ENCODE measurements at places on chromosomes 1 and 21. TPM values are rescaled to one million over a fixed set of nuclear protein-coding genes. Genes with fewer than 3 reads are reported as not detected.

Gene HMCN1
- 2.1 TPM for total RNA-seq

DNA sequence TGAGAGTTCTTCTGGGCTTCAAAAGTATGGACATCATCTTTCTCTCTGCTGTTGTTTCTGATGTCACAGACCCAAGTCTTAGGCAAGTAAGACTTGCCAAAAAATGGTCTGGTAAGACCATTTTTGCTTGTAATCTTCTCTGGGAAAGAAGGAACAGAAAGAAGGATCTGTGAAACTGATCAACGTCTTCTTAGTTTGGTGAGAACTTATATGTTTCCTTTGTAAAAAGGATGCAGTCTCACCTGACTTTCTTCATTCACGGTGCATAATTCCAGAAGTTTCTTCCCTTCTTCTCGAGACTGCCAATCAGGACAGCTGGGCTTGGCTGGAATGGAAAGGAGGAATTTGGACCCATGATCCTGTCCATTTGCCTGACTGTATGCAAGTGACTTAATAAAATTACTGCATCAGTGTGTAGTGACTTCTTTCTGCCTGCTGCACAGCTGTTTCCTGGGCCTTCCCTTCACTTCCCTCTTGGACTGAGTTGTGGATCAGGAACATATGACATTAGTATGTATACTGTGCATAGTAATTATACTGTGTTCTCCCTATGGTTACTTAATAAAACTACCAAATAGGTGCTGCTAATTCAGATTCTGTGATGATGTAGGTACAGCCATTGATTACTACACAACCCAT is 7.6 kb upstream of the DENND1B start:
- no peaks in the 10 kb centered on the region for H3K27me3 ChIP-seq
- no peaks in the 10 kb centered on the region for H3K36me3 ChIP-seq
- H3K4me1 ChIP-seq, result no peaks in the 10 kb centered on the region
- DNase-seq, result no peak
- H3K4me3 ChIP-seq, result no peak overlapping the region

GRCh38 chr1:119147661-119148090 is 7.2 kb upstream of the WARS2 start:
- no peak overlapping the region for H3K4me3 ChIP-seq
- H3K27ac ChIP-seq, result no peak overlapping the region
- peaks cover 22% of the 10 kb centered on the region for H3K36me3 ChIP-seq
- DNase-seq, result no peak

Gene A3GALT2
- not detected for total RNA-seq

DNA sequence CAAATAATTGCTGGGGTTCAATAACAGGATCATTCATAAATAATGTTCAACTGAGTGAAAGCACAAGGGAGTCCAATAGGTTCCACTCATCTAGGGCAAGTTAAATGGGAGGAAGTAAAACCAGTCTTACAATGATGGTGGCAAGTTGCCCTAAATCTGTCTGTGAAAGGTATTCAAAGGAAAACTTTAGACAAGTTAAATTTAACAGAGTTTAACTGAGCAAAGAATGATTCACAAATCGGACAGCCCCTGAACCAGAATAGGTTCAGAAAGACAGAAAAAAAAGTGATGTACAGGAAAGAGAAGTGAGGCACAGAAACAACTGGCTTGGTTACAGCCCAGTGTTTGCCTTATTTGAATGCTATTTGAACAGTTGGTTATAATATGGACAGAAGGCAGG is 183.5 kb upstream of the ADGRL4 start:
- no peak overlapping the region for H3K4me3 ChIP-seq
- no peak for DNase-seq

GRCh38 chr1:100530880-100531487 is 7.0 kb upstream of the GPR88 start:
- H3K4me1 ChIP-seq, result peaks cover 3% of the 10 kb centered on the region
- H3K27ac ChIP-seq, result peak overlapping the region; percentile 34
- no peak overlapping the region for H3K4me3 ChIP-seq
- DNase-seq, result no peak
- no peaks in the 10 kb centered on the region for H3K36me3 ChIP-seq

Gene KRTAP19-1
- not detected for total RNA-seq

Gene PGBD5
- total RNA-seq, result 2.8 TPM

GRCh38 chr21:39818557-39818956 is 48.7 kb upstream of the PCP4 start:
- no peaks in the 10 kb centered on the region for H3K27me3 ChIP-seq
- H3K27ac ChIP-seq, result no peak overlapping the region
- no peaks in the 10 kb centered on the region for H3K4me1 ChIP-seq
- H3K36me3 ChIP-seq, result no peaks in the 10 kb centered on the region
- no peak overlapping the region for H3K4me3 ChIP-seq

DNA sequence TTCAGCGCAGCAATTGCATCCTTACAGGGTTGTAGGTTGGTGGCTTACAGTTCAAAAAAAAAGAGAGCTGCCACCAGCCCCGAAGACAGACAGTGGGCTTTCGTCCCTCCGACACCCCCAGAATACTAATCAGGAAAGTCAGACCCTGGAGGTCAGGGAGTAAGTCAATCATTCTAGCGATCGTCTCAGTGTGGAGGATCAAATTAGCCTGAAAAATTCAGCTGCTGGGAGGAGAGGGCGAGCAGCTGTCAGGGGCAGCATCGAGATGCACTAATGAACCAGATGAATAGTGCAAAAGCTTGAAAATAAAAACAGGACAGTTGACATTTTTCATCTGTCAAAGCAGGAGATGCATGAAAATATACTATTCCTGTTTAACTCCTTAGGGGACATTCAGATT is 138.4 kb downstream of the NEK7 start:
- no peak for DNase-seq
- no peaks in the 10 kb centered on the region for H3K36me3 ChIP-seq
- no peaks in the 10 kb centered on the region for H3K27me3 ChIP-seq
- no peaks in the 10 kb centered on the region for H3K4me1 ChIP-seq
- no peak overlapping the region for H3K27ac ChIP-seq

GRCh38 chr21:35482933-35483662 is 434.0 kb upstream of the RUNX1 start:
- H3K27me3 ChIP-seq, result no peaks in the 10 kb centered on the region
- H3K4me3 ChIP-seq, result no peak overlapping the region
- no peaks in the 10 kb centered on the region for H3K36me3 ChIP-seq
- H3K27ac ChIP-seq, result no peak overlapping the region
- no peaks in the 10 kb centered on the region for H3K4me1 ChIP-seq

GRCh38 chr1:228988664-228989063 is 253.4 kb downstream of the RHOU start:
- H3K27me3 ChIP-seq, result no peaks in the 10 kb centered on the region
- H3K4me1 ChIP-seq, result peaks cover 20% of the 10 kb centered on the region
- no peaks in the 10 kb centered on the region for H3K36me3 ChIP-seq
- H3K27ac ChIP-seq, result no peak overlapping the region
- DNase-seq, result peak; percentile 20
- H3K4me3 ChIP-seq, result no peak overlapping the region

DNA sequence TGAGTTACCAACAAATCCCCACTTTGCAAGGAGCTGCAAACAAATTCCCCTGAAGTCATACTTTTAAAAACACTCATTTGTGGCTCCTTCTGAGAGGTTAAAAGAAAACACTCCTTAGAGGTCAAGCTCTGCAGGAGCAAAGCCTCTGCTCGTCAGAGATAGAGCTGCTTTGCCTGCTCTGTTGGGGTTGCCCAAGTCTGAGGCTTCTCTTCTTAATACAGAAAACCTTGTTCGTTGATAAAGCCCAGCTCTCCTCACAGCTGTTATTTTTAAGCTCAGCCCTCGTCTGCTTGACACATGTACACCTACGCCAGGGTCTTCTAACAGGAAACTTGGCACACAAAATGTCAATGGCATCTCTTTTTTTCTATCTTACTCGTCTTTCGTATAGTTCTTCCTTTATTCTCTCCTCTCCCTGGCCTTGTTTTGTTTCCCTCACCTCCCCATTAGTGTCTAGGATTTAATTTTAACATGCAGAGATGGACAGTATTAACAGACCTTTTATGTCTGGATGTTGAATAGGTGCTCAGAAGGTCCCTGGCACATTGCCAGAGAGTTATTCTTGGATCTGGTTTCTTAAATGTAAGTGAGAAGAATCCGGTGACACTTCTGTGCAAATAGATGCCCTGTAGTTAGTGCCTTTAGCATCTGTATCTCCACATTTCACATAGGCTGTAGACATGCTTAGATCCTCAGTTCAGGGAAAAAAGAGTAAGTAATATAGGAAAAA is 86.0 kb downstream of the LRRC53 start:
- H3K4me1 ChIP-seq, result no peaks in the 10 kb centered on the region
- no peaks in the 10 kb centered on the region for H3K27me3 ChIP-seq
- H3K27ac ChIP-seq, result no peak overlapping the region
- no peak overlapping the region for H3K4me3 ChIP-seq
- no peaks in the 10 kb centered on the region for H3K36me3 ChIP-seq

DNA sequence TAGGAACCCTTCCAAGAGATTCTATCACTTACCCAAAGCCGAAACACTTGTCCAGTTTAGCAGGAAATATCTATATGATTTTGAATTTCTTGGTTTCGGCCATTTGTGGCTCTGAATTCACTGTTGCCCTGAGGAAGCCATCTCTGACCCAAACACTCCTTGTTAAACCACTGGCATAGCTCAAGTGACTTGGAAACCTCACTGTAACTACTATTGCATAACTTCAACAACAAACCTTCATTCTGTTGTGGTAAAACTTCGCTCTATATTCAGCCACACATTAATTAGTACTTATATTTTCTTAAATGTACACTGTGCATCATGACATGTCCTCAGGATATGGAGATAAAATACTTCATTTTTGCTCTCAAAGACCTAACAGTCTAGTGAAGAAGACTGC is 63.2 kb downstream of the ST6GALNAC3 start:
- H3K27ac ChIP-seq, result no peak overlapping the region
- H3K36me3 ChIP-seq, result no peaks in the 10 kb centered on the region
- H3K4me3 ChIP-seq, result no peak overlapping the region
- no peaks in the 10 kb centered on the region for H3K4me1 ChIP-seq
- H3K27me3 ChIP-seq, result no peaks in the 10 kb centered on the region
- no peak for DNase-seq

DNA sequence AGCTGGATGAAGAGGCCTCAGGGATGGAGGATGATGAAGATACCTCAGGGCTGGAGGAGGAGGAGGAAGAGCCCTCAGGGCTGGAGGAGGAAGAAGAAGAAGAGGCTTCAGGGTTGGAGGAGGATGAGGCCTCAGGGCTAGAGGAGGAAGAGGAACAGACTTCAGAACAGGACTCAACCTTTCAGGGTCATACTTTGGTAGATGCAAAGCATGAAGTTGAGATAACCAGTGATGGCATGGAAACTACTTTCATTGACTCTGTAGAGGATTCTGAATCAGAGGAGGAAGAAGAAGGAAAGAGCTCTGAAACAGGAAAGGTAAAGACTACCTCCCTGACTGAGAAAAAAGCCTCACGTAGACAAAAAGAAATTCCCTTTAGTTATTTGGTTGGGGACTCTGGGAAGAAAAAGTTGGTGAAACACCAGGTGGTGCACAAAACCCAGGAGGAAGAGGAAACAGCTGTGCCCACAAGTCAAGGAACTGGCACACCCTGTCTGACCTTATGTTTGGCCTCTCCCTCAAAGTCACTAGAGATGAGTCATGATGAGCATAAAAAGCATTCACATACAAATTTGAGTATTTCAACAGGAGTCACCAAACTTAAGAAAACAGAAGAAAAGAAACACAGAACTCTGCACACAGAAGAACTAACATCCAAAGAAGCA is 15.4 kb downstream of the L1TD1 start:
- no peaks in the 10 kb centered on the region for H3K27me3 ChIP-seq
- H3K4me1 ChIP-seq, result no peaks in the 10 kb centered on the region
- H3K4me3 ChIP-seq, result no peak overlapping the region
- no peak for DNase-seq
- H3K27ac ChIP-seq, result no peak overlapping the region

- no peaks in the 10 kb centered on the region for H3K36me3 ChIP-seq
- DNase-seq, result no peak
- no peak overlapping the region for H3K27ac ChIP-seq
- H3K4me1 ChIP-seq, result peaks cover 22% of the 10 kb centered on the region
- no peak overlapping the region for H3K4me3 ChIP-seq
- no peaks in the 10 kb centered on the region for H3K27me3 ChIP-seq
These were observed 58.3 kb downstream of the AKT3 start for GRCh38 chr1:243791586-243792267.

Gene TCEA3
- 140 TPM for total RNA-seq

Gene NR1I3
- total RNA-seq, result not detected

Gene PRDM16
- total RNA-seq, result 1.2 TPM

Gene WNT4
- total RNA-seq, result 0.10 TPM

Gene MYOC
- total RNA-seq, result 3.3 TPM

Gene LRRC41
- 58.8 TPM for total RNA-seq

Gene ATAD3C
- total RNA-seq, result 0.67 TPM

Gene EFNA3
- not detected for total RNA-seq

DNA sequence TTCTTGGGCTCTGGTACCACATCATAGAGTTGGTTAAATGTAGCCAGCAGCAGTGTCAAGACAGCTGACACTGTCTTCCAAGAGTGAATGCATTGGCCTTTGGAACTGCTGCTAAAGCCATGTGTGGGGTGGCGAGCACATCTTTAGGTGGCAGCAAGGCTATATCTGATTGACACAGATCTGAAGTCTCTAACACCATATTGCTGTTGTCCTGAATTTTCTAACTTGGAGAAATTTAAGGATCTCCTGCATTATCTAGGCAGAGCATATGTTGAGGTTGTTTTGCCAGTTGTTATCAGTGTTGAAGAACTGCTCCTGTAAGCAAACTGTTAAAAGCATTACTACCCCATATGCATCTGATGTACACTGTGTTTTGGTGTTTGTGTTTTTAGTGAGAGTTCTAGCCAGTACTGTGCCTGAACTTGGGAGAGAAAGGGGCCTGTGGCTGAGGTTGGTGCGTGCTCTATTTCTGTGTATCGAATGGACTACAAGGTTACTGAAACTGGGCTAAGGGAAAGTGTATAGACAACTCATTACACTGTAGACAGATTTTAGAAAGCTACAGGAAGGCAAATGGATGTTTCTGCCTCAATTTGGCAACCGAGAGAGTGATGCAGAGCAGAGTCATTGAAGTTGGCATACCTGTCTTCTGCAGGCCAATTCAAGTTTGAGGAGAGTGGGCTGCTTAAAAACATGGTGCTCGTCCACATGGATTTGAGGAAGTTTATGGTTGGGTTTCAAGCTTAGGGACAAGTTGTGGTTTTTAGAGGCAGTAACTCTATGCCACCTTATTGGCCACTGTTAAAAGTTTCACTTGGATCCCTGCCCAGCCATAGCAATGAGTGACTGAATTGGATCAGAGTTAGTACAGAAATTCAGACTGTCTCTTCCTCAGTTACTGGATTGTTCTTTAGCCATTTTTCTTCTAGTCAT is 16.9 kb downstream of the DYRK3 start:
- H3K27ac ChIP-seq, result no peak overlapping the region
- H3K4me3 ChIP-seq, result no peak overlapping the region
- H3K36me3 ChIP-seq, result peaks cover 3% of the 10 kb centered on the region
- H3K27me3 ChIP-seq, result no peaks in the 10 kb centered on the region

GRCh38 chr1:41013796-41014195 is 7.7 kb downstream of the SLFNL1 start:
- peaks cover 7% of the 10 kb centered on the region for H3K36me3 ChIP-seq
- no peak for DNase-seq
- H3K4me1 ChIP-seq, result no peaks in the 10 kb centered on the region

GRCh38 chr1:31483012-31483946 is 70.3 kb downstream of the SERINC2 start:
- DNase-seq, result no peak
- H3K36me3 ChIP-seq, result no peaks in the 10 kb centered on the region
- no peaks in the 10 kb centered on the region for H3K4me1 ChIP-seq
- no peak overlapping the region for H3K4me3 ChIP-seq

Gene FLG
- total RNA-seq, result not detected

All from psoas muscle (tissue), 8 donors.